Stimulated activated CD4-positive, alpha-beta T cell treated with anti-CD3 and anti-CD28 coated beads, Interleukin-12 subunit alpha, Interleukin-12 subunit beta, amount 100 ng/mL, for 24 hours (primary cell): ENCODE measurements at places on chromosomes 4 and X.

- DNase-seq, result no peak
Observed at GRCh38 chr4:176441594-176441993, 121.8 kb downstream of the SPCS3 start.

GRCh38 chr4:137467537-137467936, 64.8 kb downstream of the PCDH18 start:
- DNase-seq, result no peak

- DNase-seq, result no peak
Observed at GRCh38 chrX:31608638-31609037, 536.8 kb upstream of the FTHL17 start.

DNA sequence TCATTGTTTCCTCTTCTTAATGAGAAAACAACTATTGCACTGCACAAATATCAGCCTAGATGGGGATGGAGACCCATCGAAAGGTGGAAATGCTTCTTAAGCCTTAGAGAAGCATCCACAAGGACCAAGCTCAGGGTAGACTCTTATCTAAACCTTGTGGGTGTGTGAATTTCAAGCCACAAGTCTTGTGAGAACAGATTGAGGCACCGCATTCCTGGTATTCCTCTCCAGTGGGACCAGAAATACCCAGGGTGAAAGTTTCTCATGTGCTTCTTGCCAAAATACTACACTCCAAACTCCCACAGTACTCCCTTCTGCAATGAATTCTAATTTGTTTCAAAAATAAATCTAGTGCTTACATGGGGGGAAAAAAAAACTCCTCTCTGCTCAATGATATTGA, 375.6 kb downstream of the PDGFC start:
- no peak for DNase-seq

GRCh38 chr4:115054836-115055235, 58.6 kb downstream of the NDST4 start:
- DNase-seq, result no peak

DNA sequence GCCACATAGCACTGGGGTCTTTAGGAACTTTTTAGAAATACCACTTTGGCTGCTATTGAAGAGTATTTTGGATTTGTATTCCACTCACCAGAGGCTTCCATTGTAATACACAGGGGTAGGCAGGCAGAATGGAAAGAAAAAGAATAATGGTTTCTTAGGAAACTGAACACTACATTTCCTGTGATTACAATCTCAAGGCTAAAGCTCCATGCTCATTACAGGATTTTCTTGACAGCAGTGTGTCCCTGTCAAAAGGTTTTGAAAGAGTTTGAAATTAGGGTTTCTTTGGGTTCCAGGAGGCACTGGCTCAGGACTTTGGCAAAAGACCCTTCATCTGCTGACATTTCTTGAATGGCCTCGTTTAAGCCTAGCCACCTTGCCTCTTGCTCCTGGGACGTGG, 74.8 kb upstream of the STIM2 start:
- no peak for DNase-seq

- no peak for DNase-seq
Observed at GRCh38 chr4:5651089-5651488, 57.3 kb downstream of the EVC2 start.

DNA sequence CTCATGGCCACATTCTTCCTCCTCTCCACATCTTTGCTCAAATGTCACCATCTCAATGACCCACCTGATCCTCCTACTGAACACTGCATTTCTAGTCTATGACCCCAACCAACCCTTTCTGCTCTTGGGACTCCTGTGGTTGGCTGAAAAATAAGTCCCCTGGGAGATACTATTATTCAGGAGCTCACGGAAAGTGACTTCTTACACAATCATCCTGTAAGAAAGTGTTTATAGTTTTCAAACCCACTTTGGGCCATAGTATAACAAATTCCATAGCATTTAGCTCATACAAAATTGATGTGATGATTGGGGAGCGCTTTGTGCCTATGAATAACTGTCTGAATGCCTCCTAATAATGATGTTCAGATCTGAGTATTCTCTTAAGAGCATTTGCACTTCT, 161.4 kb upstream of the HS3ST1 start:
- DNase-seq, result no peak

DNA sequence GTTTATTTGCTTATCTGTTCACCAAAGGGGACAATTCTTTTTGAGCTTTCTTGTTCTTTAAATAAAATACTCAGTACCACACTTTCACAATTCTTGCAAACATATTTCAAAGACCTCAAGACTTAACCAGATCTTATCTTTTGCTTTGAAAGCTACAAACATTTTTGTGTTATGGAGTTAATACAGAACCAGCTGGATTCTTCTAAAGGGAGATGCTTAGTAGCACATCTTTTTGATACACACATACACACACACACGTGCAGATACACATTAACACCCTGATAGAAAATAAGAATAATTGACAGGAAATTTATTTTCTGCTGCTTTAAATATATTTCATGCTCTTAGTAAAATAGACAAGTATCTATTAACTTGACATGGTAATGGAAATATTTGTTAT, 379.1 kb downstream of the SH2D1A start:
- no peak for DNase-seq

DNA sequence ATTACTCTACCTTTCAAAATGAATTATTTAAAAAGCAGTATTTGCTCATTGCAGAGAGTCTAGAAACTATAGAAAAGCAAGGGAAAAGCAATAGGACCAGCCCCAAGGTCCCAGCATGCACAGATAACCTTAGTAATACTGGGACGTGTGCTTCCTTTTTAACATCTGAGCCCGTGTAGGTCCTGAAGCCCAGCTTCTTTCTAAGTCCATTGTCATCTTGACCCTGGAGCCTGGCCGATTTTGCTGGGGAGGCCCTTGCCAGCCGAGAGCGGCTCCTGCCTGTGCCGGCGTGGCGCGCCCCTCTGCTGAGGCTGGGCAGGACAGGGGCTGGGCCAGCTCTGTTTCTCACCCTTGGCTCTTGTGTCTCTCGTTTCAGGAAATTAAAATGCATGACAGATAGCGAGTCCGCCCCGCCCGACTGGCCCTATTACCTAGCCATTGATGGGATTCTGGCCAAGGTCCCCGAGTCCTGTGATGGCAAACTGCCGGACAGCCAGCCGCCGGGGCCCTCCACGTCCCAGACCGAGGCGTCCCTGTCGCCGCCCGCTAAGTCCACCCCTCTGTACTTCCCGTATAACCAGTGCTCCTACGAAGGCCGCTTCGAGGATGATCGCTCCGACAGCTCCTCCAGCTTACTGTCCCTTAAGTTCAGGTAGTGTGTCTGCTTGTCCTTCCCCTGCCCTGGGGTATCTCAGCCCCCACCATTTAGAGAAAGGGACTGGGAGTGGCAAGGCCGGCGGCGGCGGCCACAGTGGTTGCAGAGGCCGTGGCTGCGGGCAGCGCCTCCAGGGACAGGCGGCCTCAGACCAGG, 4.1 kb downstream of the MSANTD1 start:
- no peak for DNase-seq

- DNase-seq, result no peak
Observed at GRCh38 chr4:12889054-12889453, 595.1 kb downstream of the RAB28 start.

DNA sequence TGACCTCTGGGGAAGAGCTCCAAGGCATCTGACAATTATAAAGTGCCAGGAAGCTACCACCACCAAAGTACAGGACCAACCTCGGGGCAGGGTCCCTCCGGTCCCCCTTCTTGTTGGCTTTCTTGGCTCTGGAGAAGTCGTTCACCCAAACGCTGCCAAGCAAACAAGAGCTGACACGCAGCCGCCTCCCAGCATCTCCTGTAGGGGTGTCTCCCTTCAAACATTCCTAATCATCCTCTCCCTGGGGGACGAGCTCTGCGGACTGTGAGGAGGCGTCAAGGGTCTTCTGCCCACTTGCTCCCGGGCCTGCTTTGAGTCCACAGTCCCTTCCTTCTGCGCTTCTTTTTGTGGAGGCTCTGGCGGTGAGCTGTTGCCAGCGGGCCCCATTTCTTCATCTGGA, 158.9 kb upstream of the MAB21L2 start:
- DNase-seq, result no peak

GRCh38 chr4:24024605-24025004, 134.8 kb upstream of the PPARGC1A start:
- DNase-seq, result no peak

DNA sequence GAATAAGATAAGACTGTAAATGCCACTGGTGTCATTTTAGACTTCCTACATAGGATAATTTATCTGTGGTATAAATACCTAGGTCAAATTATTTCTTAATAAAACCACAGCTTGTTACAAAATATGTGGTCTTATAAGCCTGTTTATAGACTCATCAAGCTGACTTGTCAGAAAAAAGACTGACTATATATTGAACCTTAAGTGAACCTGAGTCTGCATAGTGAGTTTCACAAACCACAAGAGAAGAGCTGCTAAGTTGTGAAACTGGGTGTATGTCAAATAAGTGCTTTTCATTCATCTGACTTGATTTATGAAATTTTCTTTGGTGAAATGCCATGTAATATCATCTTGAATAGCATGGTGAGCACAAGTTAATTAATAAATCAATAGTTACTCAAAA, 48.4 kb upstream of the TMPRSS11A start:
- DNase-seq, result no peak

GRCh38 chr4:156659983-156660382, 311.6 kb downstream of the PDGFC start:
- no peak for DNase-seq

DNA sequence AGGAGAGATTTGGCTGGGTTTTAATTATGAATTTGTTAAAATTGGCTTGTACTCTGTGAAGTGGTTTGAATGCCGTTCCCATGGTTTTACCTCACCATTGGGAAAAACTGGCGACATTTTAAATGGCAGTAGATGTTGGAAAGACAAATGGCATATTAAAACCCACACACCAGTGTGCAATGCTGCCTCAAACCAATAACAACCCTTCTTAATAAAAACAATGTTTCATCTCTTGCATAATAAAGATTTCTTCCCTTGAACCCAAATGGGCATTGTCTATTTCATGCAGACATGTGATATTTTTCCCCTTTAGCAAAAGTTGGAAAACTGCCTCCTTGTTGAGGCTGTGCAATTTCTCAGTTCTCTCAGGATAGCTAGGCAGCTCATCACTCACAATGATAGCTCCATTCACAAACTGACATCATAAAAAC, 33.7 kb downstream of the GABRB1 start:
- DNase-seq, result no peak

DNA sequence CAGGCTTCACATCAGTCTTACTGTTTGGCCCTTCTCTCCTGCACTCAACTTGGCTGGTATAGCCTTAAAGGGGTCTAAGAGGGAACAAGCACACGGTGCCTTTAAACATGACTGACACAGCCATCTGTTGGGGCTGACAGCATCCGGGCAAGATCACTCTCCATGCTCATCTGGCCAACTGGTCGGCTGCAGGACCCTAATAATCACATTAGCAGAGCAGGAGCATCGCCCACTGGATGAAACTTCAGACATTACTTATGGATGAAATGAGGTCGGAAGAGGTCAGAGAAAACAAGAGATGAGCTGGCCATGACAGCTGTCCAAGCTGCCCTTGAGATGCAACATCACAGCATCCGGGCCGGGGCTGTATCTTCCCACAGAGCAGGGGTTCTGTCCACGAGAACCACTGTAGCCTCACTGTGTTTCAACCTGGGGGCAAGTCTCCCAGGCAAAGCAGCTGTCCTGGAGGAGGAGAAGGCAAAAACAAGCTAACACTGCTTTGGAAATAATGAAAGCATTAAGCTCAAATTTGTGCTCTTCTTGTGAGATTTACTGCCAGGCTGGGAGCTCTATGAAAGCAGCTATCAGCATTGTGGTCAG, 94.4 kb upstream of the TTC29 start:
- no peak for DNase-seq

- DNase-seq, result no peak
Observed at GRCh38 chrX:110683925-110684324, 111.7 kb downstream of the CHRDL1 start.

- DNase-seq, result no peak
Observed at GRCh38 chr4:41287852-41288251, 31.1 kb downstream of the UCHL1 start.

DNA sequence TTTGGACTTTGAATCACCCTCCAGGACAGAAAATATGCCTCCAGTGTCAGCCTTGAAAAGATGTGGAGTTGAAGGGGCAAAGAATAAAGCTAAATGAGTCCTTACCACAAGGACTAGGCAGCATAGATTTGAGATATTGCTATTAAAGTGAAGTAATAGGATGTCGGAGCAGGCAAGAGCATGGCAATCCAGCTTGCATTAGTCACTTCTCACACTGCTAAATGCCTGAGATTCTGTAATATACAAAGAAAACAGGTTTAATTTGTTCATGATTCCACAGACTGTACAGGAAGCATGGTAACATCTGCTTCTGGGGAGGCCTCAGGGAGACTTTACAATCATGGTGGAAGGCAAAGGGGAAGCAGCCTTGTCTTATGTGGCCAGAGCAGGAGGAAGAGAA, 109.8 kb upstream of the PCDH7 start:
- no peak for DNase-seq

- DNase-seq, result no peak
Observed at GRCh38 chr4:6422866-6423265, 49.5 kb downstream of the PPP2R2C start.

DNA sequence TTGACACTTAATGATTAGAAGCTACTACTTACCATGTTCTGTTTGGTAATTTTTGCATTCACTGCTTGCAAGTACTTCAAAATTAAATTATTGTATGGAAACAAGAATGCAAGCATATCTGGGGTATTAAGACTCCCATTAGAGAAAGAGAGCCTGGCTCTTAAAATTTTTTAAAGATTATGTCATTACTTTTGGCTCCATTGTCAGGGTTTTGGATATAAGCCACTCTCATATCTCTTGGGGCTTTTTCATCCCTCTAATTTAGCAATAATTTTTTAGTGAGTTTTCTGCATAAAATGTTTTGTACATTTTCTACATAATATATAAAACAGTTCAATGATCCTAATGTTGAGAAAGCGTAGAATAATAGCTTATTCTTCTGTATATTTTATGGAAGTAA, 49.4 kb downstream of the SLC9A6 start:
- DNase-seq, result no peak

GRCh38 chr4:140189805-140190204, 35.8 kb upstream of the MAML3 start:
- DNase-seq, result no peak

GRCh38 chr4:59960143-59960542, 1240.0 kb upstream of the ADGRL3 start:
- no peak for DNase-seq

- no peak for DNase-seq
Observed at GRCh38 chr4:153451911-153452657, 14.1 kb upstream of the TMEM131L start.

DNA sequence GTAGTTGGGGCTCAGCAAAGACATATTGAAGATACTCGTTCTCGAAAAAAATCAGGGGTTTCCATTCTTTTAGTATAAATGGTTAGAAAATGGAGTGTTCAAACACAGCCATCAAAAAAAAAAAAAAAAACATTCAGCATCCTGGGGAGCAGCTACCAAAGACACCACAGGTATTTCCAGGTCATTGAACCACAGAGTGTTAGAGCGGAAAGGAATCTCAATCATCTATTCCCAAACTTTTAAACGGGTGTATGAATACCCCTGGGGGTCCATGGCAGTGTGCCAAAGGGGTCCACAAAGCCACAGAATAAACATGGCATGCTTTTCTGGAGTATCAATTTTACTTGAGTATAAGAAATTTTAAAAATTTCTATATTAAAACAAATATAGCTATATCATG, 6.9 kb upstream of the FGF16 start:
- DNase-seq, result no peak

- no peak for DNase-seq
Observed at GRCh38 chr4:129561886-129562671, 466.1 kb downstream of the C4orf33 start.
